ENCODE measurements at places on chromosomes 7 and 10.

- no peak for DNase-seq
Measured at GRCh38 chr10:2761971-2762370, 305.4 kb upstream of the PFKP start.

DNA sequence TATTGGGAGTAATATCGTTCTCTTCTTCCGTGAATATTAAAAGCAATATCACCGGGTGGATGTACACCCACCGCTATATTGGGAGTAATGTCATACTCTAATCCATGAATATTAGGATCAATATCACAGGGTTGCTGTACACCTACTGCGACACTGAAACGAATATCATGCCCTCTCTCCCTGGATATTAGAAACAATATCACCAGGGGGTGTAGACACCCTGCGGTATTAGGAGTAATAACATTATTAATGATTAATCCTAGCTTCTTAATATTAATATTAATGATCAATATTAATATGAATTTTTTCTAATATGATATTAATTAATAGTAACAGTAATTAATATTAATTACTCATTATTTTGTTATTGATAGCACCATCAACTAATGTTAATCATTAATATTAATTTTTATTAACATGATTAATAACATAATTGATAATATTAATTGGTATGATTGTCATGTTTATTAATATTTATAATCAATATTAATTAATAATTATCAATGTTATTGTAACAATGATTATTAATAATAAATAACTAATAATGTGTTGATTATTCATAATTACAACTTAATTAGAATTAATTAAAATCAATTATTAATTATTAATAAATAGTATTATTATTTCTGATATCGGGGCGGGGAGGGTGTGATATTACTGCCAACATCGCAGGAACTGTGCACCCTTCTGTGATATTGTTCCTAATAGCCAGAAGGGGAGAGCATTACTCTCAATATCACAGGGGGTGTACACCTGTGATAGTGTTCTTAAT, 121.3 kb upstream of the C1GALT1 start:
- DNase-seq: no peak

GRCh38 chr7:1666317-1666822, 3.7 kb upstream of the ELFN1 start:
- no peak for DNase-seq

- DNase-seq: no peak
Measured at GRCh38 chr7:38424750-38425463, 151.5 kb upstream of the TARP start.

DNA sequence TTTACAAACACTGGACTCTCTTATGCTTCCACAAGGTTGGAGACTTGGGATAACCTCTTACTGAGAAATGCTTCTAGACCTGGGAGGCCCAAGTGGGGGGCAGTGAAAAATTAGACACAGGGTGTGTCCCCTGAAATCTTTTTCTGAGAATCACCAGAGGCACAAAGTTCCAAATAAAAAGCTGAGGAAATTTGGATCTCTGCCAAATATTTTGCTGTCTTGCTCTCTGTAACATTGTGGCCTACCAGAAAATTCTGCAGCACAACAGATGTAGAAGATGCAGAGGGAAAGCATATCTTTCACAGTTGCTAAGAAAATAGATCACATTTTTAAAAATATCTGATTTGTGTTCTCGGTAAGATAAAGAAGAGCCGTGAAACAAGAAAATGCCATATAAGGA, 849.4 kb downstream of the CCSER2 start:
- DNase-seq: no peak

All from NCI-H1105 (cell line).